Fibroblast of pulmonary artery (primary cell): ENCODE measurements at places on chromosomes 13 and 19.

GRCh38 chr19:53982611-53983010 lies 8.8 kb upstream of the CACNG6 start:
- peak; percentile 55 for DNase-seq

GRCh38 chr19:55702131-55702627 lies 27.2 kb downstream of the EPN1 start:
- DNase-seq = peak; percentile 66

DNA sequence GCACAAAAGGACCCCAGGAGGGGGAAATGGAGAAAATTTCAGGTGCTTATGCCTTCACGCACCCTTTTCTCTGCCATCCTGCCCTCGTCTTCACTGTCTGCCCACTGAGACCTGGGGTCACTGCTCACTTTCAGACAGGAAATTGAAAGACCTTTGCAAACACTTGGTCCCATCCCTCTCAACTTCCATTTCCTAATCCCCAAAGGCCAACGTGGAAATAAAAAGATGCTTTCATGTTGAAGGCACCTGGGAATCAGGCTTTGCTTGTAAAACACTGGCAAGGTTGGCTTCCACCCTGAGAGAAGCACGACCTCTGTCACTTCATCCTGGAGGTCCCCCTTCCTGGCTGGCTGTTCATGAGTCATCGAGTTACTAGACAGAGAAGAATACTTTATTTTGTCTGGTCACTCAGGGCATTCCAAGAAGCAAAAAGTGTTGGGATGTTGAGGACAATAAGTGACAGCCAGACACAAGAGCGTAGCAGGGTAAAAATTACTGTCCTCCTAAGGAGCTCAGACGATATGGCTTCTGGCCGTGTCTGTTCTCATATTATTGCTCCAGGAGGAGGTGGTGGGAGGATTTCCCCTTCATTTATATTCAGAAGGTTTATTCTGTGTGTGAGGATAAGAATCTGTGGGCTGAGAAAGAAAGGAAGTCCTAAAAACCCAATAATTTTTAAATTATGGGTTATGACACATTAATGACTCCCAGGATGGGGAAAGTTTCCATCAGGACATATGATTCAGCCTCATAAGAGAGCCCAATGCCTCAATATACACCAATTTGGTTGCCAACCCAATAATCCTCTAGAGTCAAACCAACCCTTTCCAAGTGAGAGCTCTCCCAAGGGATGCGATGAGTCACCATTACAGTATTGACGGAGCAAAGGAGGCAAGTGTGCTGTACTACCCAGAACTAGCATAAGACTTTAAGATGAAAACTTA lies 409.0 kb downstream of the COG6 start:
- peak; percentile 85 for DNase-seq

GRCh38 chr13:112481458-112481857 lies 105.3 kb downstream of the SPACA7 start:
- DNase-seq = no peak

GRCh38 chr19:46898731-46899130 lies 37.9 kb downstream of the ARHGAP35 start:
- DNase-seq = peak; percentile 61

DNA sequence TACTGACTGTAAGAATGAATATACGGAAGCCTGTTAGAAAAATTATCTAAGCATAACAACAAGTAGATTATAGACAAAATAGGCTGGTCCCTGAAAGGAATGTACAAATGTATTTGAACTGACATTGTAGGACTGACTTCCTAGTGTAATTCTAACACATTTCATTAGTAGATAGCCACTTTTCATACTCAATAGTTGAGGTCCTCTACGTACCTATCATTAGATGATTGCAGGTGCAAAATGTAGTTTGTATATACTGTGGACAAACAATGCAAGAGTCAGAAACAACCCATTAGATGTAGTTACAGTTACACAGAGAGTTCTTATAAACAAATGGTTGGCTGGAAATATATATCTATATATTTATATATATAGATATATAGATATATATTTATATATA lies 402.3 kb upstream of the SLITRK6 start:
- DNase-seq = no peak

GRCh38 chr19:4587527-4587926 lies 28.0 kb upstream of the SEMA6B start:
- no peak for DNase-seq

DNA sequence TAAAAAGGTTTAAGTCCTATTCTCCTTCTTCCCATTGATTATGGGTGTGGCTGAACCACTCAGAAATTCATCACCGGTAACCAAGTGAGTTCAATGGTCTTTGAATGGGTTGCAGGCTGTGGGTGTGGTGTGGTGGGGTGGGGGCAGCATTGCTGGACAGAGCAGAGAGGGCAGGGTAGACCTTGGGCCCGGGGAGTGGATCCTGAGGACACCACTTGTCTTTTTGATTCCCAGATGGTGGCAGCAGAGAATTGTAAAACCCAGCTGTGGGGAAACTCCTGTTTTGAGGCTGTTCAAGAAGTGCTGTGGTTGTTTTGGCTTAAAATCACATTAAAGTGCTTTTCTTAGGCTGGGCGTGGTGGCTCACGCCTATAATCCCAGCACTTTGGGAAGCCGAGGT lies 45.8 kb upstream of the RGCC start:
- DNase-seq = peak; percentile 76

GRCh38 chr19:21699197-21699596 lies 68.2 kb downstream of the ZNF100 start:
- no peak for DNase-seq

GRCh38 chr13:42807241-42807640 lies 25.9 kb downstream of the FAM216B start:
- no peak for DNase-seq

DNA sequence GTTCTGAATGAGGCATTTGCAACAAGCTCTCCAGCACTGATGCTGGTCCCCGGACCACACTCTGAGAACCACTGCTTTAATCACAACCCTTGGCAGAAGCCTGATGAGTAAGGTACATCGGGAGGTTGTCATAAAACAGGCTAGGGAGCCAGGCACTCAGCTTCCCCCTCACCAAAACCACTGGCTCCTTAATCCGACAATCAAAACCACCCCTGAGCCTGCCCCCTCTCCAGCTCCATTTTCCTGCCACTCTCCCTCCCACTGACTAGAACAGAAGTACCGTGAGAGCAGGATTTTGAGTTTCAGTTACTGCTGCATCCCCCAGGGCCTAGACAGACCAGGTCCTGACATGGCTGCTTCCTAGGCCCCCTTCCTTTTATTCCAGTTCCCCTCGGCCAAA lies 7.2 kb downstream of the GSK3A start:
- no peak for DNase-seq

DNA sequence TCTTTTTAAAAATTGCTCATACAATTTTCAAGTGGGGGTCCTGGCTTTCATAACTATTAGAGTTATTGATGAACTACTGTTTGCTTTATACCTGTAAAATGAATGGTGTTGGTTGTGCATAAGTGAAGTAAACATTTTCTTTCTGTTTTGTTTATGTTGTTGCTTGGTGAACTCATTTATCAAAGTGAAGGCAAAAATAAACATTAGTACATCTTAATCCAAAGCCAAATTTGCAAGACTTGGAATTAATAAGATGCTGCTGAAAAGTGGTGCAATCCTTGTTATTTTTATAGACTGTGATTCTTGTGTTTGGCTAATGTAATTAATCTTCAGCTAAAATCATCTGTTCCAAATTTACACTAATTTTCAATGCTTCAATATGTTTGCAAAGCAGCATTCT lies 24.4 kb upstream of the DCT start:
- DNase-seq = no peak

DNA sequence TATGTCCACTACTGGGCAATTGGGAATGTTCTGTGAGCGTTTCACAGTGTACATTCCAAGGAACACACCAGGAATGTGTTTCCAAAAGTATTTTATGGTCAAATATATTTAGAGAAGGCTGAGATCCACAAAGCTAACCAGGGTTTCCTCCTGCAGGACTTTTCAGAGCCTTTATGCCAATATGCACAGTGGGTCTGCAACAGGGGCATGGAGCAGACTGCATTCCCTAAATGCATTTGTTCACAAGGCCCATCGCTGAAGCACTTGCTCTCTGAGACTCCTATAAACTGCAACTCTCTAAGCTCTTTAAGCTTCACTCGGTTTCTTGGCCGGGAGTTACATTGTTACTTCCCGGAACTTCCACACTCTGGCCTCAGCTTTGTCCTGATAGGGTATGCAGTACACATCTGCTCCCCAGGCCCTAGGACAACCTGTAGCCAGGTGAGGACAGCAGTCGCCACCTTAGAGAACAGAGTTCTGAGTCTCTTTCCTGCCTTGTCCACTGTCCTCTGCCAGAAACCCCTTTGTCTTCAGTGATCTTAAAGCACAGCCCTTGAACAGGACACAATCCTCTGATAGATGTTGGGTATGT lies 33.5 kb downstream of the FBN3 start:
- no peak for DNase-seq

GRCh38 chr13:108120302-108120701 lies 95.0 kb downstream of the LIG4 start:
- no peak for DNase-seq

DNA sequence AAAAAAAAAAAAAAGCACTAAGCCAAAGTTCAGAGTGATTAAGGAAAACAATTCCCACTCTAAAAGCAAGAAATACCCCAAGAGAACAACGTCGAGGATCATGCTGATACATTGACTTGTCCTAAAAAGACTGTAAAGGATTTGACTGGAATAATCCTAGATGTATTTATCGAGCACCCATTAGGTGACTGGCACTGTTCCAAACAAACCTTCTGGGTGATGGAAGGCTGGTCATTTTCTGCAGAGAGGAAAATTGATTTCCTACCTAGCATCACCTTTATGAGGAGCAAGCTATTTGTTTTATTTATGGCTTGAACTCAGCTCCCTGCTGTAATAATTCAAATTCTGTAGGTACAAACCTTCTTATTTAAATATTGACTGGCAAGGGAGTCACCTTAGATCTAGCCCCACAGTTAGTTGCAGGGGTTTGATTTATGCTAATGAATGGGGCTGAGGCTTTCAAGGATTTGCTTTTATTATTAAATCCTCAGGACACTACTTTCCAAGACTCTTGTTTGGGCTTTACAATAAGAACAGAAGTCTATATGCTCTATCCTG lies 471.0 kb downstream of the OLFM4 start:
- DNase-seq = no peak

DNA sequence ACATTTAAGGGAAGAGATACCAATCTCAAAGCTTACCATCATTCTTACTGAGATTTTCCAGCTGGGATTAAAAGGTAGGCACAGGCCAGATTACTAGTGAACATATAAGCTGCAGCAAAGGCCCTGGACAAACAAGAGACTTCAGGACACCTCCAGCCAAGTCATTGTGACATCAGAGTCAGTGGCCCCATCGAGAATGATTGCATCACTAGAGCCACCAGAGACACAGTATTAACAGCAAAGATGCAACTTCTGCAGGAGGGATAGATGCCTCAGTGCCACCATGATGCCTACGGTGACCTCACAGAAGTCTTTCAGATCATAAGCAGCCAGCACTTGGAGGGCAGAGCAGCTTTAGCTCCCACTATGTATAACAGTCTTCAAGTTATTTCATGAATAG lies 8.6 kb downstream of the RUBCNL start:
- DNase-seq = no peak

GRCh38 chr13:72726726-72727416 lies 558 bp downstream of the MZT1 start:
- DNase-seq = no peak

DNA sequence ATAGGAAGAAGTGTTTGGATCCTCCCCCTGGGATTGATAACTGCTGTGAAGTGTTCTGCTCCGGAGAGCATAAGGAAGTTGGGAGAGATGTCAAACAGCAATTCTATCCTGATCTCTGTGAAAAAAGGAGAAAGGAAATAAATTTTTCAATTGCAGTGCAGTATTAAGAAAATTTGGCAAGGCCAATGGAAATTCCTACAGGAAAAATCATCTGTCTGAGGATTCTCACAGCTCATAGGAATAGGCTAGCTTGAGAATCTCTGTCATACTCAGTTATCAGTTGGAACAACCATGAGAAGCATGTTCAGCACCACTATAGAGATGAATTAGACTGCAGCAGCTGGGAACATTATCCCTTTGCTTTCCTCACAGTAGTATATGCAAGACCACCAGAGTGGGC lies 1238.9 kb upstream of the MIR17HG start:
- no peak for DNase-seq

DNA sequence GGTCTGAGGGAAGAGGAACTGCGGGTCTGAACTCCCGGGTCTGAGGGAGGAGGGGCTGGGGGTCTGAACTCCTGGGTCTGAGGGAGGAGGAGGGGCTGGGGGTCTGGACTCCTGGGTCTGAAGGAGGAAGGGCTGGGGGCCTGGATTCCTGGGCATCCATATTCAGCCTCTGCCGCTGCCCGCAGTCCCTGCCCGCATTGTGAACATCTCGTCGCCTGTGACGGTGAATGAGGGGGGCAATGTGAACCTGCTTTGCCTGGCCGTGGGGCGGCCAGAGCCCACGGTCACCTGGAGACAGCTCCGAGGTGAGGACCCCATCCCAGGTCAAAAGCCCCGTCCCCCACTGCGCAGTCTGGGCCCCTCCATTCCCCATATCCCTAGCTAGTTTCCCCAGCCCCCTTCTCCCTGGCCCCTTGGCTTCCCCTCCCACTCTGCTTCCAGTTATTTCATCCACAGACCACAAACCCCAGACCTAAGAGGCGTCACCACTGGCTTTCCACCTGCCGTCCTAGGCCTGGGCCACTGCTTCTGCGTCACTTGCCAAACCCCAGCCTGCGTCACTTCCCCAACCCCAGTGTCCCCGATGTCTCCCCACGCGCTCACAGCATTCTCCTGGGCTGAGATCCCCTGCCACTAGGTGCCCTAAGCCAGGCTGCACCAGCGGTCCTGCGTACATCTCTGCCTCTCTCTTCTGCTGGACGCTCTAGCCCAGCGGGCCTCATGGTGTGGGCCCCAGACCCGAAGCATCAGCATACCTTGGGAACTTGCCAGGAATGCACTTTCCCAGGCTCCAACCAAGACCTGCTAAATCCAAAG lies 13.9 kb downstream of the IGLON5 start:
- no peak for DNase-seq

- peak; percentile 9 for DNase-seq
Measured at GRCh38 chr13:38686577-38687245, at the start of gene FREM2. Gene FREM2, plus strand, starts transcription at chr13:38687077. Its CDS starts 268 bp downstream, at chr13:38687345.

- peak; percentile 71 for DNase-seq
Measured at GRCh38 chr13:51397262-51397941, 55.4 kb downstream of the INTS6 start.

GRCh38 chr19:524062-524674 lies 7.4 kb upstream of the CDC34 start:
- no peak for DNase-seq

- no peak for DNase-seq
Measured at GRCh38 chr13:30735025-30735871, at the start of gene ALOX5AP. Gene ALOX5AP, plus strand, starts transcription at chr13:30735543. Its CDS starts 63 bp downstream, at chr13:30735606.

- DNase-seq = no peak
Measured at GRCh38 chr13:24146961-24147569, 13.5 kb upstream of the SPATA13 start.

- no peak for DNase-seq
Measured at GRCh38 chr13:46160065-46160464, 21.9 kb downstream of the LCP1 start.

- DNase-seq = no peak
Measured at GRCh38 chr13:112792511-112792910, 102.7 kb downstream of the ATP11A start.

GRCh38 chr13:35832551-35832950 lies 298.6 kb downstream of the DCLK1 start:
- DNase-seq = peak; percentile 21

- peak; percentile 18 for DNase-seq
Measured at GRCh38 chr13:49615836-49616675, 12.3 kb upstream of the ARL11 start.

GRCh38 chr19:3375221-3376090 lies 9.1 kb downstream of the NFIC start:
- DNase-seq = peak; percentile 67
